ENCODE measurements at places on chromosomes 12 and 14. TPM values are rescaled to one million over a fixed set of nuclear protein-coding genes. Genes with fewer than 3 reads are reported as not detected.

DNA sequence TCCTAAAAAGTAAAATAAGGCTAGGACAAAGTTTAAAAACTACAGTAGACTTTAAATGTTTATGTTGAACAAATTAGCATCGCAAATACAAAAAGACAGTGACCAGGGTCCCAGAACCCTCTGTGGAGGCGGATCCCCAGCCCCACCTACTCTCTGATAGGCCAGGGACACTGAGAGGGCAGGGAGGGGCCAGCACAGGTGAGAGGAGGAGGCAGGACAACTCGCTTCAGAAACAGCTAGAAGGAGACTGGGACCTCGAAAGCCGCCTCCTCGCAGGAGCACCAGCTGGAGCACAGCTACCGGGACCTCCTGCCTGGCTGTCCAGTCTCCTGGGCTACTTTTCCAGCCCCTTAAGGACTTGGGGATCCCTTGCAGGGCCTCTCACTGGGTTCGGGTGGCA lies 992 bp downstream of the DNAH10 start:
- peaks cover 9% of the 10 kb centered on the region for H3K4me1 ChIP-seq
- H3K36me3 ChIP-seq, result no peaks in the 10 kb centered on the region
- H3K27me3 ChIP-seq, result peaks cover 13% of the 10 kb centered on the region
- H3K4me3 ChIP-seq, result no peak overlapping the region
- no peak for DNase-seq

- no peak overlapping the region for H3K27ac ChIP-seq
- no peak overlapping the region for H3K4me3 ChIP-seq
- no peak for DNase-seq
- peaks cover 4% of the 10 kb centered on the region for H3K27me3 ChIP-seq
- no peaks in the 10 kb centered on the region for H3K4me1 ChIP-seq
Measured at GRCh38 chr14:81068176-81068782, 112.9 kb downstream of the TSHR start.

GRCh38 chr14:78074561-78074960 lies 95.6 kb upstream of the NRXN3 start:
- DNase-seq, result no peak
- no peak overlapping the region for H3K4me3 ChIP-seq
- H3K27ac ChIP-seq, result no peak overlapping the region
- peaks cover 1% of the 10 kb centered on the region for H3K27me3 ChIP-seq

DNA sequence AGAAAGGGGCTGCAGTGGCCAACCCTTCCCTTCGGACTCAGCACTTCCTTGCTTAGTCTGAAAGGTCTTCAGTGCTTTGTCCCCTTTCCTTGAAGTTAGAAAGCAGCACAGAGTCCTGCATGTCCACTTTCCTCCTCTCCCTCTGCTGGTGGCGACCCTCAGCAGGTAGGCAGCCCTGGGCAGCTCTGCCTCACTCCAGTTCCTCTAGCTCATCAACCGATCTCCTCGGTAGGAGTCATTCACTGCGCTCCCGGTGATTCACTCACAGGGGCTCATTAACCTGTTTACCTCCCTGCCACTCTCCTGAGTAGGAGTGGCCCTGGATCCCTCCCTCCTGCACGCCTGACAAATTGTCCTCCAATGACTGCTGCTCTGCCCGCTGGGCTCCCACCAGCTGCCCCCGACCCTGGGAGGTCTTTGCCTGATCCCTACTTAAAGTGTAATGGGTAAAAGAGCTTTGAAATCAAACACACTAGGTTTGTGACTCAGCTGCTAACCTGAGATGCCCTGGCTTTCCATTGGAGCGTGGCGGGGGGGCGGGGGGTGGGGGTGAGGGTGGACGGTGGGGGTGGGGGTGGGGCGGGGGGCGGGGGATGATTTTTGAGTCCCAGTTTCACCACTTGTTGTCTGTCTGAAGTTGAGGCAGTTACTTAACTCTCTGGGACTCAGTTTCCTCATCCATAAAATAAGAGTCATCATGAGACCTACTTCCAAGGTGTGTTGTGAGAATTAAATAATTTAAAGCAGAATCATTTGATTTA lies 4.2 kb downstream of the SCNN1A start:
- H3K36me3 ChIP-seq, result no peaks in the 10 kb centered on the region
- no peak overlapping the region for H3K4me3 ChIP-seq
- no peaks in the 10 kb centered on the region for H3K27me3 ChIP-seq
- peak overlapping the region; percentile 62 for H3K27ac ChIP-seq

DNA sequence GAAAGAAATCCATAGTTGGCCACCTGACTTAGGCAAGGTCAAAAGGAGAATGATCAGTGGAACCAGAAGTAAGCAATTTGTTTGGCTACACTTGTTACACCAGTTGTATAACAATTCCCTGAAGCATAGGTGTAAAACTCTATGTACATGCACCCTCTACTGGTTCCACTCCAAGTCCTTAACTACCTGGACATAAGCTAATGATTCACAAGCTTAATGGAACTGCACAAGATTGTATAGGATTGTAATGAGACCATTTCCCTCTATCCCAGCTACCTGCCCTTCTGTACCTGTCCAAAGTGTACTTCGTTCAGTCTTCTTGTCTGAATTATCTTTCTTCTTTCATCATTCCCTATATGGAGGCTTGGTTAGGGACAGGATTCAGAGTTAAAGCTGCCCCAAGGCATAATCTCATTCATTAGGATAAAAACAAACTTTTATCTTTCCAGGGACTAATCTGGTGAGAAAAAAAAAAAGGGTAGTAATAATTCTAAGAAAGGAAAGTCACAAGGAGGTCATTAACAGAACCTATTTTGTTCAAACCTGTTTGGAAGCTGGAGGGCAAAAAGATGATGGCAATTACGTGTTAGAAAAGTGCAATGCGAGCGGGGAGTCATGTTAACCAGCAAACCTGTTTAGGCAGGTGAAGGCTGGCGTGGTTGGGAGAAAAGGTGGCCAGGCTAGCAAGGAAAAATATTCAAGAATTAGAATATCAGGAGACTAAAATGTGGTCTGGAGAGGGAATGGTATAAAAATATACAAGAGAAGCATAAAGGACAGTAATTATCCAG lies 2.8 kb upstream of the TMEM52B start:
- no peaks in the 10 kb centered on the region for H3K36me3 ChIP-seq
- no peak overlapping the region for H3K4me3 ChIP-seq
- no peaks in the 10 kb centered on the region for H3K4me1 ChIP-seq
- DNase-seq, result no peak

DNA sequence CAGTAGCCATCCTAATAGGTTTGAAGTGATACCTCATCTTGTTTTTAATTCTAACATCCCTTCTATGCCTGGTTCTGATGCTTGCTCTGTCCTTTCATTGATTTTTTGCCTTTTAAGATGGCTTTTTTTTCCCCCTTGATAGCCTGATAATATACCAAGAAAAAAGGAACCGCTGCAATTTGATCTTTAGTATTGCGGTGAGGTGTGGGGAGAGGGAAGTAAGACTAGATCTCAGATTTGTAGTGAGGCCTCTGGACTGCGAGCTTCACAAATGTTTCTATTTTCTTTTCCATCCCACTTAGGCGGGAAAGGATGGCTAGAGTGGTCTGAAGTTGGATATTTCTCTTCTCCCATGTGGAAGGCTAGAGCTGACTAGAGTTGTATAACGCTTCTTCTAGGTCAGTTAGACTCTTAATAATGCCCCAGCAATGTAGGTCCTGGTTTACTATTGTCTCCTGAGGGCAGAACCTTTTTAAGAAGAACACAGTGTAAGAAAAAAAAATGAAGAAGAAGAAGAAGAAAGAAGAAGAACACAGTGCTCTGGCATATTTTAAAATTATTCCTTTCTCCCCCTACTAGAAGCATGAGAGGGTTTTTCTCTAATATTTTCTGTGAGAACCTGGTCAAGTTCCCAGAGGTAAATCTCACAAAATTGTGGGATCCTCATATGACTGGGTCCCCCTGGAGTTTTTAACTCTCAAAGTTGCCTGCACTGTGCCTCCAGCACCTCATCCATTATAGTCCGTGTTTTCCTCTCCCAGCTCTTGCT lies 11.9 kb upstream of the KLRB1 start:
- H3K4me1 ChIP-seq, result peaks cover 46% of the 10 kb centered on the region
- DNase-seq, result no peak
- H3K36me3 ChIP-seq, result peaks cover 43% of the 10 kb centered on the region
- peak overlapping the region; percentile 49 for H3K4me3 ChIP-seq
- no peaks in the 10 kb centered on the region for H3K27me3 ChIP-seq

The TPPP2 gene
- not detected for total RNA-seq

GRCh38 chr12:29148596-29148910 lies 525 bp upstream of the FAR2 start:
- H3K27me3 ChIP-seq, result peaks cover 5% of the 10 kb centered on the region
- peaks cover 35% of the 10 kb centered on the region for H3K4me1 ChIP-seq
- H3K27ac ChIP-seq, result peak overlapping the region; percentile 90
- DNase-seq, result no peak

- no peak overlapping the region for H3K4me3 ChIP-seq
- no peaks in the 10 kb centered on the region for H3K36me3 ChIP-seq
- no peaks in the 10 kb centered on the region for H3K4me1 ChIP-seq
- H3K27me3 ChIP-seq, result no peaks in the 10 kb centered on the region
- no peak overlapping the region for H3K27ac ChIP-seq
Measured at GRCh38 chr14:60309867-60310552, 61.0 kb downstream of the PPM1A start.

- H3K4me3 ChIP-seq, result peak overlapping the region; percentile 63
- peak overlapping the region; percentile 93 for H3K27ac ChIP-seq
- no peaks in the 10 kb centered on the region for H3K27me3 ChIP-seq
- DNase-seq, result no peak
Measured at GRCh38 chr14:89719366-89720075, 235.0 kb downstream of the EFCAB11 start.

DNA sequence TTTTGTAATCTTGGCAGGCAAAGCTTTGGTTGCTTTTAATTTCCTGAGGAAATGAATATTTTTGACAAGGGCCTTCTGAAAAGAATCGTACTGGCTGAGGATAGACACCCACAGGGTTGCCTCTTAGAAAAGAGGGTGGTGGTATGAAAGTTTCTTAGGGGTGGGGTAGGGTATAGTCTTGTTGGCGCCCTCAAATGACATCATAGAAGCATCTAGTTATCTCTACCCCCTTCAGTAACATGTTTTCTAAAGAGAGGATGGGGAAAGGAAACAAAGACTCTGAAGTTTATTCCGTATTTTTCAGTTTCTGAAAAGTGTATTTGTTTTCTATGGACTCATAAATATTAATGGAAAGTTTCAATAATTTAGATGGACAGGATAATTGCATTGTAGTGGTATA lies 13.7 kb downstream of the PRKCH start:
- H3K27ac ChIP-seq, result peak overlapping the region; percentile 90
- no peaks in the 10 kb centered on the region for H3K27me3 ChIP-seq
- H3K4me1 ChIP-seq, result peaks cover 69% of the 10 kb centered on the region
- H3K36me3 ChIP-seq, result peaks cover 5% of the 10 kb centered on the region
- DNase-seq, result no peak

- H3K27ac ChIP-seq, result no peak overlapping the region
- no peak for DNase-seq
- no peaks in the 10 kb centered on the region for H3K4me1 ChIP-seq
- H3K4me3 ChIP-seq, result no peak overlapping the region
- no peaks in the 10 kb centered on the region for H3K27me3 ChIP-seq
Measured at GRCh38 chr12:72037006-72037795, 98.6 kb downstream of the TPH2 start.

- H3K27me3 ChIP-seq, result peaks cover 9% of the 10 kb centered on the region
- DNase-seq, result peak; percentile 72
- H3K36me3 ChIP-seq, result peaks cover 4% of the 10 kb centered on the region
- H3K4me3 ChIP-seq, result peak overlapping the region; percentile 86
- peak overlapping the region; percentile 80 for H3K27ac ChIP-seq
Measured at GRCh38 chr12:107329569-107330324, 236.4 kb upstream of the CRY1 start.

DNA sequence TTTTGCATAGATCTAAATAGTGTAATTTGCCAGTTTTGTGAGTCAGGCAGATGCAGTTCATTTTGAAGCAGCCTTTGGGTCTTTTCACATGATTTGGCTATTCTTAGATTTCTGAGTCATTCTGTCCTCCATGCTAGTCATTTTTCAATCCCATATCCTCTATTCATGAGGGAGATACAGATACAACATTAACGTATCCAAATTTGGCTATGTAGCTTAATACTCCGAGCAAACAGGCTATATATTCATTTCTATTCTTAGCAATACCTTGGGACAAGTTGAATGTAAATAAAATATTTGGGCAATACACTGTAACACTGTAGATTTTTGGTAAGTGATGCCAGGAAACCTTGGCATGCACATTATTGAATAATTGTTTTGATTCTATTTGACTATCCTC lies 270.7 kb upstream of the PDE3A start:
- no peaks in the 10 kb centered on the region for H3K27me3 ChIP-seq
- H3K4me1 ChIP-seq, result no peaks in the 10 kb centered on the region
- no peak for DNase-seq
- no peaks in the 10 kb centered on the region for H3K36me3 ChIP-seq
- H3K27ac ChIP-seq, result no peak overlapping the region
- H3K4me3 ChIP-seq, result no peak overlapping the region

The CCND2 gene
- total RNA-seq, result 942 TPM

DNA sequence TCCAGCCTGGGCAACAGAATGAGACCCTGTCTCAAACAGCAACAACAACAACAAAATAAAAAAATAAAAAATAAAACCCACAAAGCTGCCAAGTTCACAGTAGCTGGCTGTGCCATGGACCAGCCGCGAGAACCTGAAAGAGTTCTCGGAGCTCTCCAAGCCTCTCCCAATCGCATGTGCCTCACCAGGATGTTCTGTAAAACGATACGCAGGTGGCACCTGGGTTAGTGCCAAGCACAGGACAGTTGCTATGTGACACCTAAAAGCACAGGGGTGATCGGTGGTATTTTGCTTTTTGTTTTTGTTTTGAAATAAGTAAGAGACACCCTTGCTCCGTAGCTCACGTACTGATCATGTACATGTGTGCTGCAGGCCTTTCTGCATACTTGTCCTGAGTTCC lies 52.4 kb downstream of the RFLNA start:
- no peak overlapping the region for H3K4me3 ChIP-seq
- peaks cover 6% of the 10 kb centered on the region for H3K4me1 ChIP-seq

DNA sequence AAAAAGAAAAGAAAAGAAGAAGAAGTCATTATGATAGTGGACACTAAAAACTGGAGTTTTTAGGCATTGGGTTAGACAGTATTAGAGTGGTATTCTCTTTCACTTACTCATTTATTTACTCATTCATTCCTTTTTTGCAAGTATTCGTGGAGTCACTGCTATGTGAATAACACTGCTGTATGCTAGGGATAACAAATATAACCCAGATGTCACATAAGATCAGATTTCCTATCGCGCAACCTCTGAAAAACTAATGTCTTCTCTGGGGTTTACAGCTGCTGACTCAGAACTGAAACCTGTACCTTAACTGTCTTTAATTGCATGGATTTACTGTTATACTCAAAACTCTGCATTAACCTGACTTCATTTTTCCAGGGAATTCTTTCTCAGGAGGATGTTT lies 353.7 kb downstream of the LRIG3 start:
- no peak overlapping the region for H3K4me3 ChIP-seq
- H3K4me1 ChIP-seq, result no peaks in the 10 kb centered on the region
- no peaks in the 10 kb centered on the region for H3K36me3 ChIP-seq
- H3K27ac ChIP-seq, result no peak overlapping the region

DNA sequence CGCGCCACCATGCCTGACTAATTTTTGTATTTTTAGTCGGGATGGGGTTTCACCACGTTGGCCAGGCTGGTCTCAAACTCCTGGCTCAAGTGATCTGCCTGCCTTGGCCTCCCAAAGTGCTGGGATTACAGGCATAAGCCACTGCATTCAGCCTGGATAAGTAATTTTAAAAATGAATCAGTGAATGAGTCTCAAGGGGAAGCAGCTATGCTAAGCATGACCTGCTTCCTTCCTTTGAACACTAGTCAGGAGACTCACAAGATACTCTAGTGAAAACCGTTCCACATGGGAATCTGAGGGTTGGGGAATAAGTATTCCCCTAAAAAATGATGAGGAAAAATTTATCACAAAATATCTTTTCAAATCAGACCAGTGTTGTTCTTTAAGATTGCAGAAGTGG lies 10.7 kb upstream of the FAM234B start:
- no peak overlapping the region for H3K27ac ChIP-seq
- H3K27me3 ChIP-seq, result peaks cover 21% of the 10 kb centered on the region
- H3K4me1 ChIP-seq, result no peaks in the 10 kb centered on the region

GRCh38 chr14:105846312-105846711 lies 319.9 kb downstream of the TMEM121 start:
- peaks cover 2% of the 10 kb centered on the region for H3K27me3 ChIP-seq
- DNase-seq, result no peak
- no peak overlapping the region for H3K4me3 ChIP-seq

All from natural killer cell treated with Interleukin-12 subunit alpha and Interleukin-12 subunit beta and Interleukin-15 and Interleukin-18, amount 100 ng/mL, for 72 hours (primary cell).